ENCODE measurements at places on chromosomes 6 and 20. TPM values are rescaled to one million over a fixed set of nuclear protein-coding genes. Genes with fewer than 3 reads are reported as not detected.

The DPPA5 gene
- not detected for total RNA-seq

DNA sequence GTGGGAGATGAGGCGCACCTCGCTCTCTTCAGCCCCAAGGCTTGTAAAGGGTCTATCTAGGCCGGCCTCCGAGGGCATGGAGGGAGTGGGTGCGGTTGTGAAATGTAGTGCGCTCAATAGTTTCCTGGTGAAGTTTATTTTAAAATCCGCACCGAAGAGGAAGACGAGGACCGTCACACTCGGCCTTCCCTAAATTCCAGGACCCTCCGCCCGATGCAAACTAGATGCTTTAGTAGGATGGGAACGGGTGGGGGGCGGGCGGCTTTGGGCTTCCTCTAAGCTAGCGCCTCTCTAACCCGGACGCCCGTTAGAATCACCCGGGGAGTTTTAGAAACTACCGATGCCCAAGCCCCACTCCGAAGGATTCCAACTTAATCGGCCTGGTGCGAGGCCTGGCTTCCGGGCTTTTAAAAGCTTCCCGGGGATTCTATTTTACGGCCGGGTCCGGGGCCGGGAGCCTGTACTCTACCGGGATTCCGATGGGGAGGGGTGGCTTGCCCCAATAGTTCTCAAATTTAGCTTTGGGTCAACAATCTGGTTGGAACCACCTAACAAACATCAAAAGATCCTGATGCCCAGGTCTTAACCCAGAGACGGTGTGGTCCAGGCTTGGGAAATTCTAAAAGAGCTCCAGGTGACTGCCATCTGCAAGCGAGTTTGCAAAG lies 548 bp upstream of the BCAS4 start:
- DNase-seq = peak; percentile 13

The CTCFL gene
- total RNA-seq = not detected

DNA sequence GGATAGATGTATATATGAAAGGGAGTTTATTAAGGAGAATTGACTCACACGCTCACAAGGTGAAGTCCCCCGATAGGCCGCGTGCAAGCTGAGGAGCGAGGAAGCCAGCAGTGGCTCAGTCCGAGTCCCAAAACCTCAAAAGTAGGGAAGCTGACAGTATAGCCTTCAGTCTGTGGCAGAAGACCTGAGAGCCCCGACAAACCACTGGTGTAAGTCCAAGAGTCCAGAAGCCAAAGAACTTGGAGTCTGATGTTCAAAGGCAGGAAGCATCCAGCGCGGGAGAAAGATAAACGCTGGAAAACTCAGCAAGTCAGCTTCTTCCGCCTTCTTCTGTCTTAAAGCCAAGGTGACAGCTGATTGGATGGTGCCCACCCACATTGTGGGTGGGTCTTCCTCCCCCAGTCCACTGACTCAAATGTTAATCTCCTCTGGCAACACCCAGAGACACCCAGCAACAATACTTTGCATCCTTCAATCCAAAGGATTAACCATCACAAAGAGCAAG lies 102.6 kb upstream of the GJE1 start:
- DNase-seq = no peak

DNA sequence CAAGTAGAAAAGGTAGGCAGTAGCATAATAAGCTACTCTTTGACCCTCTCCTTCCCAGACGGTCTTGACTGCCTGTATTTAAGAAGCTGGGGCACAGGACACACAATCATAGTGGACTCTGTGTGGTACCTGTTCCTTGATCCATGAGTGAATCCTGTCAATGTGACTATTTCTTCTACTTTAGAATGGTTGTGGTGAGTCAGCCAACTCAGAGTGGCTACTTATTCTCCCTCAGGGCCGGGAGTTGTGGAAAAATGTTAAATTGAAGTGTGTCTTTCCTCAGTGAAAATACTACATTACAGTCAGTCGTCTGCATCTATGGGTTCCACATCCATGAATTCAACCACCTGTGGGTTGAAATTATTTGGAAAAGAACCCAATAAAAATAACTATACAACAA lies 30.8 kb upstream of the PREP start:
- DNase-seq = no peak

The HRH3 gene
- total RNA-seq = not detected

The ACTL10 gene
- 0.75 TPM for total RNA-seq
